ENCODE measurements at places on chromosomes 6 and 20. TPM values are rescaled to one million over a fixed set of nuclear protein-coding genes. Genes with fewer than 3 reads are reported as not detected.
A peak's percentile ranks its signal among the peaks of the same experiment; 100 is the strongest.

HRH3 gene
- not detected for total RNA-seq

DNA sequence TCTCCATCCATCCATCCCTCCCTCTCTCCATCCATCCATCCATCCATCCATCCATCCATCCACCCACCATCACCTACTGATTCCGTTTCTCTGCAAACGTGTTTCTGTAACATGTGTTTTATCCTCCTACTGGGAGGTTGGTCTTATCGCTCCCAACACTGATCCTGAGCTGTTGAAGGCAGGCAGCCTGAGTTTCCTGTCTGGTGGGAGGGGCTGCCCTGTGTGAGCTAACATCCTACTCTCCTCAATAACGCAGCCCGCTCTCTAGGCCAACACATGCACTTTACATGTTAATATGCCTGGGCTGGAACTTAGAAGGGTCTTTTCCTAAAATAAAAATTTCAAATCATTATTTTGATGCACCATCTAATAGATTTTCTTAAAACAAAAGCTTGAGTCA, 126.5 kb downstream of the WDR27 start:
- DNase-seq, result no peak

DNA sequence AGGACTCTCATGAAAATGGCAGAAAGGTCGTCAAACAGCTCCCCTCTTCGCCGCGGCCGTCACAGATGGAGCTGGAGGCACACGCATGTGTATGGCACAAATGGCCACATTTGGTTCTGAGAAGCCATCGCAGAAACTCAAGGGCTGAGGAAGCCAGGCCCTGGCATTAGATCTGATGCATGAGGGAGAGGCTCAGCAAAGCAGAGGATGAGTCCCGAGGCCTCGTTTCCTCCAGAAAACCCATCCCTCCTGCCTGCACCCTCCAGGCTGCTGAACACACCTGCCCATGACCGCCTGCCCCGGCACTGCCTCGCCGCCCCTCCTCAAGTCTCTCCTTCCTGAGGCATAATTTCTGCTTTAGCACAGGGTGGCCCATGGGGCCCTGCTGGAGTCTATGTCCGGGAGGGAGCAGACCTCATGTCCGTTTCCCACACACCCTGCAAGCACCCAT, 240.3 kb downstream of the DLL1 start:
- DNase-seq, result no peak

- DNase-seq, result no peak
Observed at GRCh38 chr6:28413681-28414080, 14.1 kb upstream of the ZSCAN12 start.

DNA sequence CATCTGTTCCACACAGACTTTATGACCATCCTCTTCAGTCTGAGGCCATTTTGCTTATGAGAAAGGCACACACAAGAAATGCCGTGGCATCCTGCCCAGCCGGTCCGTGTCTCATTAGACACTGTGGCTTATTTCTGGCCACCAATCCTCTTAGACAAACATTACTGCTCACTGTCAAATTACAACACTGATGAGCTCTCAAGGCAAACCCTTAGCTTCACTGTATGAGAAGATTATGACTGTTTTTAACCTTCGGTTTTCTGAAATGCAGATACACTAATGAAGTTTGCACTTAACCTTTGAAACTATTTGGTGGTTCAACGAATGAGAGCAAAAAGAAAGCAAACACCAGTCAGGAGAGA, 50.5 kb upstream of the DST start:
- peak; percentile 90 for DNase-seq

All from left cardiac atrium (tissue), 4 donors.